ENCODE measurements at places on chromosomes 6 and 20.

DNA sequence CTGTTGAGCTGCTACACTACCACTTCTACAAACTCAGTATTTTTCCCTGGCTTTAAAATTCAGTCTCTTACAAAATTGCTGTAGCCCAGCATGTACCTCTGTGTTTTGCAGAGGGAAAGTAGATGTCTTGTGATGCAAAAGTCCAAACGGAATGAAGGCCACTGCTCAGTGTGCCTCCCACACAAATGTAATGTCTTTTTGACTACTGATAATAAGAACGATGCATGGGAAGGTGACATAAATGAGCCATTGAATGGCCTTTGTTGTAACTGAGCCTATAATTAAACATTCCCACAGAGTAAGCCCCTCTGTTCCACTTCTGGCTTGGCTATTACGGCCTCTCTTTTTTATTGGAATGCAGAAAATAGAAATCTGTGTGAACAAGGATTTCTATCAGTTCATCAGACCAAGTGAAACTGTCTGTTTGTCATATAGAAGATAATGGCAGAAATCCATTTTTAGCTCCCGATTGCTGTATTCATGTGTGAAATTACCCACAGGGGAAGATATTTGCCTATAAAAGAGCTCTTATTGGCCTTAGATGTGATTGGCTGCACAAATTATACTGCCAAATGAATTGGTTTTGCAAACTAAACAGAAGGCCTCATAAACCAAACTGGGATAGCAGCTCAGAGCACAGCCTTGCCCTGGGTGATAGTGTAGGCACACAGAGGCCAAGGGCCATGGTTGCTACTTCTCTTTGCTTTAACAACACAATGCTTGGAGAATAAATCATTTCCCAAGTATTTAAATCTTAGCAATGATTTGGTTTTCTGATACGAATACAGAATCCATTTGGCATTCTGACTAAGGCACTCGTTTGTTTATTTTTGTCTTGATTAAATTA lies 241.5 kb upstream of the PLN start:
- no peak for DNase-seq

- no peak for DNase-seq
Observed at GRCh38 chr6:120157873-120158272, 808.3 kb upstream of the MAN1A1 start.

- no peak for DNase-seq
Observed at GRCh38 chr20:25054995-25055629, 2.8 kb downstream of the ACSS1 start.

- DNase-seq = no peak
Observed at GRCh38 chr20:8094415-8094818, 37.6 kb upstream of the PLCB1 start.

DNA sequence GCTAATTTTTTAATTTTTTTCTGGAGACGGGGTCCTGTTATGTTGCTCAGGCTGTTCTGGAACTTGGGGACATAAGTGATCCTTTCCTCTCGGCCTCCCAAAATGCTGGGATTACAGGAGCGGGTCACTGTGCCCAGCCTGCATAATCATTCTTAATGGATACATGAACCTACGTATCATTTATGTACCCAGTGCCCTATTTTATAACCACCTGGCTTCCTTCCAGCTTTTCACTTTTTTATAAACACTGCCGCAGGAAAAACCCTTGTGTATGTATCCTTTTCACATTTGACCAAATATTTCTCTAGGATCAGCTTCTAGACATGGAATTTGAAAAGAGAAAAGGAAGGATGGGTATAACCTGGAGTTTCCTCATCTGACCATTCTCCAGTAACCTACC lies 85.6 kb upstream of the RIN2 start:
- DNase-seq = no peak

DNA sequence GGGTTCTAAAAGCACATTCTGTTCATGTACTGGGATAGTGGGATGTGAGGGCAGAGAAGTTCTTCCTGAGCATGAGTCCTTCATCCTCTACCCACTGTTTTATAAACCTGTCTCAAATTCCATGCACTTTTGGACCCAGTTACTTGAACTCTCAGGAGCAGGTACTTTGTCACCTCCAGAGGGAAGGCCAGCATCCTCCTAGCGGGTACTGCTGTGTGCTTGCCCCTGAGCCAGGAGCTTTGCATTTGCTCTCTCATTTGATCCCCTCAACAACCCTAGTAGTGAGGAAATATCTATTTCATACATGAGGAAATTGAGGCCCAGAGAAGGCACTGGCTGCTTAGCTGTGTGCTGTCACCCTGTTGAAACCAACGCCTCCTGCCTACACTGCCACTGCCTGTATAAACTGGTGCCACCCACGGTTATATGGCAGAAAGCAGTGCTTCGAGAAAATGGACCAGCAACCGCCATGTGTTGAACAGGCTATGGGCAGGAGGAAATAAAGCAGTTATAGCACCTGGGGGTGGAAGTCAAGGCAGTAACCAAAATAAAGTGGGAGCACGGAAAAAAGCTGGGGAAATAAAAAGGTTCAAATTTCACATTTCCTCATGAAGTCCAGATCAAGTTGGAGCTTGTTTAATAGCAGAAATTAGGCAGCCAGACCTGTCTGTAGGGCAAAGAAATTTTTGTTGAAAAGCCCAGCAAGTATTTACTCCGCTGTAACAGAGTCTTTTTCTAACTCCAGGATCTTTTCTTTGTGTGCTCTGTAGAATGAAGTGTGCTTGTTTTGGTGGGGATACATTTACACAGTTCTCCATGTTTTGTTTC lies 38.0 kb downstream of the KLHL31 start:
- DNase-seq = no peak

DNA sequence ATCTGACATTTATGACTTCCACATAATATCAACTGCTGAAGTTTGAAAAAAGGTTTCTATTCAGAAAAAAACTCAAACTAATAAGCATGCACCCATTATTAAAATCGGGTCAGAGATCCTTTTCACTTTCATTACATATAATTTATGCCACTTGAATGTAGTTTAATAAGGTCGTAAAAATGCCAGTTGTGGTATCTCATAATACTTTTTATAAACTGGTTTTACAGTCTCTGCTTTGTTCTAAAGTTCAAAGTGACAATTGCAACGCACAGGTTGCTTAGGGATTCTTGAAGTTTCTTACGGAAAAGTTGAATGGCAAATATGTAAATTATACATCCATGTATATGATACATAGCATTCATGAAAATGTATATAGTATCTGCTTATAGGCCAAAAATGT lies 229.4 kb upstream of the CEP162 start:
- DNase-seq = no peak

GRCh38 chr6:18121580-18122127 lies 823 bp downstream of the NHLRC1 start:
- no peak for DNase-seq

DNA sequence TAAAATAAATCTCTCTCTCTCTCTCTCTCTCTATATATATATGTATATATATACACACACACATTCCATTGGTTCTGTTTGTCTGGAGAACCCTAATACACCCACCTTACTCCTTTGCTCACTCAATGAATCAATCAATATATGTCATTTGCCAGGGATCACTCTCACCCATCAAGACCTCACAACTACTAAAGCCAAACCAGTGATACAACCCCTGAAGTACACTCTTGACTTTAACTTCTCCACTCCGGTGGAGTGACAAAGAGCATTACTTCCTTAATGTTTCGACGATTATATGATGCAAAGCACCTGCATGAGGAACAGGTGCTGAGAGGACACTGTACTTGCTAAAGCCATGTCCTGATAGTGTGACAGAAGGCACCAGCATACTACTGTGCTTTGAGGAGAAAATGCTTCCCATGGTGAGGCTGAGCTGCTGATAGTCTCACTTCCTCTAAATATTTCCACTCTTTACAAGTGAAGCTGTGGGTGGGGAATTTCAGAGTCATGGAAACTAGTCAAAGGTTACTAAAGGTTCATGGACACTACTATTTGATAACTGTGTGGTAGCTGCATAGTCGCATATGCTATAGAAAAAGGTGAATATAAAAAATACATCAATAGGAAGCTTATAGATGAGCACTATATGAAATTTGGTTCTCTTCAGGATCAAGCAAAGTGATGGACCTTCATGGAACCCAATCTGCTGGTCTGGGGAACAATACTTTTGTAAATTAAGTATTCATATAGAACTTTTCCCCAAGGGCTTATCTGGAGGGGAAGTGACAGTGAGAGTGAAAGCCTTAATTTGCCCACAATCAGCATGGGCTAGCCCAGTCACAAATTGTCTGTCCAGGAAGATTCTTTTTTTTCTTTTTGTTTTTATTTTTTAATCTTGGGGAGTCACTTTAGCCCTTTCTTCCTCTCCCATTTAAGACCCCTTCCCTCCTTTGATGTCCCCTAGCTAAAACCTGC lies 141.9 kb upstream of the NEDD9 start:
- peak; percentile 94 for DNase-seq
